ENCODE measurements at places on chromosomes 13 and 19.

DNA sequence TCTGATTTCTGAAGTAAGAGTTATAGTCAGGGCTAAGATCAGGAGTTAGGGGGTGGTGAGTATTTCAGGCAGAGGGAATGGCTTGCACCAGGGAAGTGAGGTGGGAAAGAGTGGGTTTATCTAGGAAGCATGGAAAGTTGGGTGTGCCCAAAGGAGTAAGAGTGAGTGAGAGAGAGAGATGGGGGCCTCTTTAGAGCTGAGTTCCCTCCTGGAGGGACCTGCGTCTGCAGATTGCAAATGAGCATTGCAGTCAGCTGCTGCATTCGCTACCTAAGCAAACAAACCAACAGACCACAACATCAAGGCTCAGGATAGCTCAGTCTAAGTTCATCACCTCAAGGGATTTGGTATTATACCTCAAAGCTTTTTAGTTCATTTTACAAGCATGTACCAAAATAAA lies 405.8 kb downstream of the FGF9 start:
- no peak for DNase-seq

- no peak for DNase-seq
These were observed 21.7 kb downstream of the MAU2 start for GRCh38 chr19:19342086-19343015.

GRCh38 chr13:30301827-30302226 lies 5.5 kb downstream of the KATNAL1 start:
- no peak for DNase-seq

GRCh38 chr19:815079-815774 lies 6.5 kb downstream of the PLPPR3 start:
- DNase-seq, result no peak

DNA sequence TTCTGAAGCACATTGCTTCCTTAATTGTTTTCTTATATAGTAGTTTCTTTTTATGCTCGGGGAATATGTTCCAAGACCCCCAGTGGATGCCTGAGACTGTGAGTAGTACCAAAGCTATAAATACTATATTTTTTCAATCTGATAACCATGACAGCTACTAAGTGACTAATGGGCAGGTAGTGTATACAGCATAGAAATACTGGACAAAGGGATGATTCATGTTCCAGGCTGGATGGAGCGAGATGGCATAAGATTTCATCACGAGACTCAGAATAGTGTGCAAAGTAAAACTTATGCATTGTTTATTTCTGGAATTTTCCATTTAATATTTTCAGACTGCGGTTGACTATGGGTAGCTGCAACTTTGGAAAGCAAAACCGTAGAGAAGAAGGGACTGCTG lies 47.9 kb upstream of the OLFM4 start:
- no peak for DNase-seq
